ENCODE measurements at places on chromosomes 13 and 19.

- peak; percentile 28 for DNase-seq
Measured at GRCh38 chr13:99033814-99034213, 56.0 kb upstream of the DOCK9 start.

- peak; percentile 22 for DNase-seq
Measured at GRCh38 chr13:98143601-98144026, 720 bp downstream of the FARP1 start.

DNA sequence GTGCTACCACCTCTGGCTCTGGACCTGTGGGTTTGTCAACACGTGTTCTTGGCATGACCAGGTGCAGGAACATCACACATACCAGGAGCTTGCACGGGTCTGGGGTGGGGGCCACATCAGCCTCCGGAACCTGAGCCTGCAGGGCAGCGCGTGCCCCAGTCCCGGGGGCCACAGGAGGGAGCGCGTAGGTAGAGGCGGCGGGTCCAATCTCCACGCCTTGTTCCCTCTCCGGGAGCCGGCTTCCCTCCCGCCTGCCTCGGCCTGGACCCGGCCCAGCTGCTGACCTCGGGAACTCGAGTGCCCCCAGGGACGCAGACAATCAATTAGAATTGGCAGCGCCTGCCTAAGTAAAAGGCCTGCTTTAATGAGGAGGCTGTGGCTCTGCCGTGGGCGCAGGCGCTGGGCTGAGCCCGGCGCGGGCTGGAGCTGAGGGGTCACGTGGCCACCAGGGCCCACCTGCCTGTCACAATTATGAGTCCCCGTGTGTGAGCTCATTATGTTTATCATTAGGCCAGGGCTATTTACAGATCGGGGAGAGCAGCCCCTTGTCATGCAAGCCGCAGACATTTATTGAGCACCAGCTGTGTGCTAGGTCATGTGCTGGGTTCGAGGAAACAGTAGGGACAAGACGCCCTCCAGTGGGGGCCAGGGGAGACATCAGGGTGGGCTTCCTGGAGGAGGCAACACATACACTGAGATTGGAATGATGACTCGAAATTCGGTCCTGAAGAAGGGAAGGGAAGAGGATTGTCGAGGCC lies 32.2 kb upstream of the TNFAIP8L1 start:
- DNase-seq: peak; percentile 63

GRCh38 chr13:95494082-95494681 lies 58.3 kb upstream of the CLDN10 start:
- DNase-seq: peak; percentile 62

GRCh38 chr13:100522618-100523309 lies 65.8 kb downstream of the GGACT start:
- no peak for DNase-seq

DNA sequence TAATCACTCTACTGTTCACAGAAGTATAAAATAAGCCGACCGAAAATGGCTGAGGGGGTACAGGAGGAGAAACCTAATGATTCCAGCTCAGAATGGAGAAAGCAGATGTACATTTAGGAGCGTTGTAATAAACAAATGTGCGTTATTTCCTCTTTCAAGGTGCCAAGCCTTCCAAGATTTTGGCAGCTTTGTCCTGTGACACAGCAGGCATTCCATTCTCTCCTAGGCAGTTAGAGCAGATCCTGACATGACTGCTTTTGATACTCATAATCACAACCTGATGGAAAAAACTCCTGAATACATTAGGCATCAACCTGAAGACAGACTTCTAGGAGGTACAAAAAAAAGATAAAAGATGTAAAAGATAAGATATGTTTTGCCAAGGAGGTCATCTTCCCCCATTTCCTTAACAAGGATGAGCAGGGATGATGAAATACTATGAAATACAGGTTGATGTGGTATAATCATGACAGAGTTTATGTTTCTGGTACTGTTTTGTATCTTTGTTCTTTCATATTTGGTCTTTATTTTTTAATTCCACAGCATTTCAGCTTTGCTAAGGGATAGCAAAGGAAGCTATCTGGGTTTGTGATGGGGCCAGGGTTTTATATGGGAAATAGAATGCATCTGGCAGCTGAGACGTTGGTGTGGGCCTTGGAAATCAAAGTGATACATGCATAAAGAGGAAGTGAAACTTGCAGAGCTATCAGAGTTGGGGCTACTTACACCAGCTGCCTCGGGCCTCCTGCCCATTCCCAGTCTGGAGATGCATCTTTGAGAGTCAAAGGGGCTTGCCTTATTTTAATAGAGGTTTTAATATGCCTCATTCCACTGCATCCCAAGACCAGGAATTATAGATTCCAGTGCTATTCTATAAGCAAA lies 222.5 kb downstream of the OXGR1 start:
- DNase-seq: no peak

- peak; percentile 55 for DNase-seq
Measured at GRCh38 chr19:33133438-33134031, 1.6 kb downstream of the WDR88 start.

DNA sequence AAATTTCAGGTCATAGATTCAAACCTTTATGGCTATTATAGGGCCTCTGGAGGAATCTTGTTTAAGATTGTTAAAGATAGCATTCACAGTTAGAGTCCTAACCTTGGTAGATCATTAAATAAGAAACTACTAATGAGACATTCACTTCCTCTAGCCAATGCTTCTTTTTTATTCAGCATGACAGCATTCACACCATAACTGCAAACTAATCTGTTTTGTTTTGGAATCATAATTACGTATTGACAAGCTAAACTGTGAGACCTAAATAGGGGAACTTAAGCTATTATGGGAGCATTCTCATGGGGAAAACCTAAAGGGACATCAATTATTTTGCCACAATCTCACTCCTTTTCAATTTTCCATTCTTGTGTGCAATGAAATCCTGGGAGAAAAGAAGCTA lies 653.8 kb downstream of the PCDH9 start:
- DNase-seq: no peak

DNA sequence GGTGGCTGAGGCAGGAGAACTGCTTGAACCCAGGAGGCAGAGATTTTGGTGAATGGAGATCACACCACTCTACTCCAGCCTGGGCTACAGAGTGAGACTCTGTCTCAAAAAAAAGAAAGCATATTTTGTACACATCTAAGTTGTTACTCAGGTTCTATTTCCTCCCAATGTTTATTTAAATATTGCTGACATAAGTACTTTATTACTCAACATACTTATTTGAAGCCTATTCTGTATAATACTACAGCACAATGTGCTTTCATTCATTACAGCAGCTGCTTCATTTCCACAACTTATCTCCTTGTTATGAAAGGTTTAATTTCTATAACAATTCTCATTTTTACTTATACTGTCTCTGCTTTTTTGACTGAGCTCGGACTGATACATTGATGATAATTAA lies 495.7 kb downstream of the SLITRK1 start:
- no peak for DNase-seq

DNA sequence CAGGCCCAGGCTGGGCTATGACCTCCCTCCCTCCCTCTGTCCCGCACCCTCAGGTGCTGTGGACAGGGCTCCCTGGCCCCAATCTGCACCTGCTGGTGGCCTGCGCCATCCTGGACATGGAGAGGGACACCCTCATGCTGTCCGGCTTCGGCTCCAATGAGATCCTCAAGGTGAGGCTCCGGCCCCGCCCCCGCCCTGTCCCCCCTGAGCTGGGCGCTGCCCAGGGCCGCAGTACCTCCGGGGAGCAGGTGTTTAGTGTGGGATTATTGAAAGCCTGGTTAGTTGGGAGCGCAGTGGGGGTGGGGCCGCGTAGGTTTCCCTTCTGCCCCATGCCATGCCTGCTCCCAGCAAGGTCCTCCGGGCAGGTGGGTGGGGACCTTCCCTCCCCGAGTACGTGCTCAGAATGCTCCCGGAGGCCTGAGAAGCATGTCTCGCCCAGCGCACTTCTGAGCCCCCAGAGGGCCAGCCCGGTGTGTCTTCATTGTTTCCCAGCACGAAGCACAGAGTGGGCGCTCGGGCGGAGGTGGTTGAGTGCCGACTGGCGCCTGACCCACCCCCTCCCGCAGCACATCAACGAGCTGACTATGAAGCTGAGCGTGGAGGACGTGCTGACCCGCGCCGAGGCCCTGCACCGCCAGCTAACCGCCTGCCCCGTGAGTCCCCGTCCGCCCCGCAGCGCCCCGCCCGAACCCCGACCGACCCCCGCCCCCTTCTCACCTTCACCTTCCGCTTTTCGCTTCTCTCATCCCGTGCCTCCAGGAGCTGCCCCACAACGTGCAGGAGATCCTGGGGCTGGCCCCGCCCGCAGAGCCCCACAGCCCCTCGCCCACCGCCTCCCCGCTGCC lies 8.8 kb downstream of the IL4I1 start:
- DNase-seq: peak; percentile 84

DNA sequence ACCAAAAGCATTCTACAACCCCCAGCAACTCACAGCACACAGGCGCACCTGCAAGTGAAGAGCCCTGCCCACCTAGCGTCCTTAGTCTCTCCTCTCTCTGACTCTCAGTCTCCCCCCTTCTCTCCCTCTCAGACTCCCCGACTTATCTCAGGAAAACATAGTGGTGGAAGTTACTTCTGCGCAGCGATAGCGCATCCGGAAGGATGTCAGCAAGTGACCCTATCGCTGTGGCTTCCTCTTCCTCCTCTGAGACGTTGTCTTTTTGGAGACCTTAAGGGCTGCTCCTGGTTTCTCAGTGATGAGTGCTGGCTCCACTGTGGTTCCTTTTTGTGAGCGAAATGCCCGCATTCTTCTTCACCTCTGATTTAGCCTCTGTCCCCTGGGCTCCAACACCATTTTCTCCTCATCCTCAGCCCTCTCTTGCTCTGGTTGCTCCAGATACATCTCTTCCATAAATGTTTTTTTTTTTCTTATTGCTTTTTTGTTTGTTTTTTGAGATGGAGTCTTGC lies 1.4 kb upstream of the YIF1B start:
- no peak for DNase-seq

DNA sequence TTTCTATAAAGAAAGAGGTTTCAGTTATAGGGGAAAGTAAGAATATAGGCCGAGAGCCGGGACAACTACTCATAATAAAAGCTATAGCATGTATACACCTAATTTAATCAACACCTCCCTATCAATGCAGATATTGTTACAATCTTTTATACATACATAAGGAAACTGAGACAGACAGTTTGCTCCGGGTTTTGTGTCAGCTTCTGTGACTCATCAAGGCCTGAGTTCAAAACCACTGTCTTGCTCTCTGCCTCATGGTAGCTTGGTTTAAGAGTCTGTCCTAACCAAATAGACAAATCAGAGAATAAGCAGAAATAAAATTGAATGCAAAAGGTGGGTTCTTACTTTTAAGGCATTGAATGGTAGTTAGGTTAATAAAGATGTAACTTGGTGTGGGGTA lies 222.9 kb downstream of the GGACT start:
- DNase-seq: no peak

DNA sequence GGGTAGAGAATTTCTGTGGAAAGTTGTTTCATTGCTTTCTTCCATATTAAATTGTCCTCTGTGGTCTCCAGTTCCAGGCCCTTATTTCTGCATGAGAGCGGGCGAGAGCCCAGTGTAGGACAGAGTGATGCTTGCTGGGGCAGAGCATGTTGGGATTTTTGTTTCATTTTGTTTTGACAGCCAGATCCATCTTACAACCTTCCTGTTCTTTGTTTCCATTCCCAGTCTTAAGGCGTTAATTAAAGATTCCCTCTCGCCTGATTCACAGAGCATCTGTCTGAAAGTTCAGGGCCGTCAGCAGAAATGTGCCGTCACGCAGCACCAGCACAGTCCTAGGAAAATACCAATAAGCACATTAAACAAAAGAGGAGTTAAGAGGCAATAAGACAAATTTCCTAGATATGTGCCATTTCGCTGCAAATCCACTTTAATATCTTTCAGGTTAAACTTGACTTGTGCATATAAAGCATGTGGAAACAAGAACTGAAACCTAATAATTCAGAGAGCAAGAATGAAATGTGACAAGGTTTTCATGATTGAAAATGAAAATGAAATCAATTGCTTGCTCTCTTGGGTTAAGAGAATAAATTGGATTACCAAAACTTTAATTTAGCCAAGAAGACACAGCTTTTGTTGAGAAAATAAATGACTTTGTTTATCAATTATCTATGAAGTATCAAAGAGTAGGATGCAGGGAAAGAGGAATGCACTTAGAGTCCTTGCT lies 210.7 kb upstream of the SLC10A2 start:
- DNase-seq: no peak

GRCh38 chr19:10544753-10545251 lies 1.1 kb downstream of the ATG4D start:
- no peak for DNase-seq

GRCh38 chr19:35909684-35910035 lies 1.6 kb upstream of the TYROBP start:
- DNase-seq: no peak

DNA sequence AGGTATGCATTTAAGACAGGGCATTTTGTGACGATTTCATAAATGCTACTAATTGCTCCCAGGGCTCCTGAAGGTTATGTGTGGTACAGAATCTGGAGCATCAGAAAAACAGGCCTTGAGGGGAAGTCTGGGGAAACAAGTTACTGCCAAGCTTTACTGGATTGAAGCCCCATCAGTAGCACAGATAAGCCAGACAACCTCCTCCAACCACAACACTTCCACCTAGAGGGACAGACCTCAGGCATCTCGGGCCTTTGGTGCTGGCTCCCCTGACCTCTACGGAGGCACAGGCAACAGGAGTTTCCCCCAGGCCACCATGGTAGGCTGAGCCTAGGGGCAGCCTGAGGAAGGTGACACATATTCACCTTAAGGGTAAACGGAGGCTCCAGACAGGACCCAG lies 54.1 kb downstream of the ABCC4 start:
- DNase-seq: no peak

Measured in DMS53 (cell line).